ENCODE measurements at places on chromosomes 11 and 22.

DNA sequence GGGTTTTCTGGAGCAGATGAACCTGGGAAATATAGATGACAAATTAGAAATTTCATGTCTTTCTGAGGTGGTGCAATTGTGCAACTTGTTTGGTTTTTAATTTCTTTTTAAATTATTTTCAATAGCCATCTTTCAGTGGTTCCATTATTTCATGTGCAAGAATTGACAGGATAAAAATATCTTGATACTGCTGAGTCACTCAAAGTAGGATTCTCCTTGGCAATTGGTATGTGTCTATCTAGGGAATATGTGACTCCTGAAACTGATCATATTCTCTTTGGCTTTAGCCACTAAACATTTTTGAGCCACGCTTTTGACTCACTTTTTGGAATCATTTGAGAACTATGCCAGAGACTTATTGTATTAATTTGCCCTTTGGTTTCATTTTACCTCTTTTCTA lies 331.5 kb downstream of the KCNA4 start:
- no peak for DNase-seq

GRCh38 chr11:47408598-47409439 lies 429 bp downstream of the SLC39A13 start:
- DNase-seq, result no peak

DNA sequence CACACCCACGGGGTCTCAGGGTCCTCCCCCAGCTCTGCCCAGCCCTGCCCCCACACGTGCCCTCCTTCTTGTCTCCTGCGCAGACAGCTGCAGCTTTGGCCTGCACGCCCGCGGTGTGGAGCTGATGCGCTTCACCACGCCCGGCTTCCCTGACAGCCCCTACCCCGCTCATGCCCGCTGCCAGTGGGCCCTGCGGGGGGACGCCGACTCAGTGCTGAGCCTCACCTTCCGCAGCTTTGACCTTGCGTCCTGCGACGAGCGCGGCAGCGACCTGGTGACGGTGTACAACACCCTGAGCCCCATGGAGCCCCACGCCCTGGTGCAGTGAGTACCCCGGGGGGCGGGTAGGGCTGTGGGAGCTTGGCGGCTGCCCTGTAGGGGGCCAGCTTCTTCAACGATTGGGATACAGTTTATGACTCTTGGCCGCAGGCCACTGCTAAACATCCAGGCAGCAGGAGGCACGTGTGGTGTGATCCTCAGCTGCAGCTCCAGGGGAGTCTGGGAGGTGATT lies 30.8 kb downstream of the ST14 start:
- DNase-seq, result no peak

GRCh38 chr11:93840180-93840579 lies 10.2 kb downstream of the VSTM5 start:
- no peak for DNase-seq

GRCh38 chr11:61815790-61816735 lies 740 bp downstream of the FADS1 start:
- DNase-seq, result peak; percentile 81

GRCh38 chr11:66277471-66278362 lies at the start of gene CNIH2:
TSS of gene CNIH2 (plus strand) at chr11:66278175. CDS start at chr11:66278457, 282 bp downstream.
- peak; percentile 77 for DNase-seq

DNA sequence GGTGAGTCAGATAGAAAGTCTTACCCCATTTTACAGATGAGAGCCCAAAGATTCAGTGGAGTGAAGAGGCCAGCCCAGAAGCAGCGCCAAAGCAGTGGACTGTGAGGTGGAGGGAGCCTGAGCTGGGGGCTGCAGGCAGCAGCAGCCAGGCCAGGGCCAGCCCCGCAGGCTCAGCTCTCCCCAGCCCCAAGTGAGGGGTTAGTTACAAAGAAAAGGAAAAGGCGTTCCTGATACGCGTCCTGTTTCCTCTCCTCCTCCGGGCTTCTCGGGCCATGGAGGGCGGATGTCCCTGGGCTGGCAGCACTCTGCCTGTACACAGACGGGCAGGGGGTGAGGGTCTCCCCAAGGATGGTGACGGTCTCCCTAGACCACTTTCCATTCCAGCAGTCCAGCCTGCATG lies 44.9 kb downstream of the ARRB1 start:
- no peak for DNase-seq

DNA sequence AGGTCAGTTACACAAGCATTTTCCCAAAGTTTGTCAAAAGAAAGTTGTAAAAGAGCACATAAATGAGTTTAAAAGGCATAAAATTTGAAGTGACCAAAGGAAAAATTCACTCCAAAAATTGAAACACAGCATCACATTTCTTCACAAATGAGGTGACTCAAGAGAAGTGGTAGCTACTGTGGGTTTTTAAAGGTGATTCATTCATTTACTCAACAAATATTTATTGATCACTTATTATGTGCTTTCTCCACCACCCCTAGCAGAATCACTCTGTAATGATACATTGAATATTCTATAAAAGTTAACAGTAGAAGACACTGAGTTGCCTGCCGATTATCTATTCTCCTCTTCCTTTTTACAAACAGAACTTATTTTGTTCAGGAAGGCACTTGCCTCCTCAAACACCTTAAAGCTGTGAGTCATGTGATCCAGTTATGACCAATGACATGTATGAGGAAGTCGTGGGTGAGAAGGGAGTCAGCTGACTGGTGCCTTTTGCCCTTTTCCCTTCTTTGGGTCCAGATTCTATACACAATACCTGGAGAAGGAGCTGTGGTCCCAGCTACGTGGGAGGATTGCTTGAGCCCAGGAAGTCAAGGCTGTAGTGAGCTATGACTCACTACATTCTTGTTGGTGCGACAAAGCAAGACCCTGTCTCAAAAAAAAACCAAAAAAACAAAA lies 67.7 kb upstream of the CLNS1A start:
- no peak for DNase-seq

Measured in activated CD8-positive, alpha-beta memory T cell treated with anti-CD3 and anti-CD28 coated beads for 24 hours (primary cell).